Motor neuron (in vitro differentiated cells): ENCODE measurements at places on chromosomes 7 and 10. TPM values are rescaled to one million over a fixed set of nuclear protein-coding genes. Genes with fewer than 3 reads are reported as not detected.

Gene ABCB1
- 0.75 and 1.3 TPM in 2 replicates for total RNA-seq

Gene RBP4
- total RNA-seq: 1.6 TPM in 1 of 2 replicates, not detected in the other

Gene CYP2E1
- total RNA-seq: 1.6 and 2.7 TPM in 2 replicates

Gene PDE6C
- total RNA-seq: 0.22 and 0.41 TPM in 2 replicates

Gene KCNMA1
- 4.3 and 10.9 TPM in 2 replicates for total RNA-seq

Gene IFIT1B
- 0.55 and 1.1 TPM in 2 replicates for total RNA-seq

Gene GRK5
- 26.2 and 27.2 TPM in 2 replicates for total RNA-seq

Gene IL2RA
- not detected in 2 replicates for total RNA-seq

Gene C7orf57
- total RNA-seq: 0.27 TPM in 1 of 2 replicates, not detected in the other

Gene SGPL1
- total RNA-seq: 14.3 and 16.3 TPM in 2 replicates

Gene HHEX
- 0.36 TPM in 1 of 2 replicates, not detected in the other for total RNA-seq

Gene MRC1
- not detected in 2 replicates for total RNA-seq

Gene RPEL1
- 0.28 and 0.34 TPM in 2 replicates for total RNA-seq

Gene ZDHHC4
- total RNA-seq: 63.8 and 67.0 TPM in 2 replicates

Gene NKX1-2
- total RNA-seq: 0.15 TPM in 1 of 2 replicates, not detected in the other

GRCh38 chr7:121741896-121742295 lies 131.1 kb upstream of the PTPRZ1 start:
- no peak for ATAC-seq

- ATAC-seq: no peak
These were observed 30.5 kb downstream of the CPED1 start for GRCh38 chr7:121019018-121019417.

GRCh38 chr10:95963991-95964389 lies 56.2 kb downstream of the CC2D2B start:
- no peak for ATAC-seq

DNA sequence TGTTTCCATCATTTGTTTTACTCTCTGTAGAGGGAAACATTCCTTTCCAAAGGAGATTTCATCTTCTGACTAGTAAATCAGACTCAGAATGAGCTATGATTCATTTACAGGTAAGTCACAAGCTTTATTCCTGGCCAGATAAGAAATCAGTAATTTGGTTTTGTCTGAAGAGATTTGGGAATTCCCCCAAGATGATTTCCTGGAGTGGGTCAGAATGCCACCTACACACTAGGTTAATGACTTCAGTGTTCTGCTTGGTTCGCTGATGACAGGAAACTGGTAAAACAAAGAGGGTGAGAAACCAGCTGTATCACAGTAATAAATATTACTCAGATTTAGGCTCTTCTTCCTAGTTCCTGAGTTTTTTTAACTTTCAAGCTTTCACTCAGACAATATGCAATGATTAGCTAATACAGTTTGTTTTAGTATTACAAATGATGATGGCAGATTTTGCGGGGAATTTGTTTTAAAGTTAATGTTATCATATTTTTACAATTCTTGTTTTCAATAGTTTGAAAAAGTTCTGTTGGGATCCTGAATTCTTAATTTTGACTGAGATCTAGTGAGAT lies 8.3 kb upstream of the ASZ1 start:
- ATAC-seq: no peak

- ATAC-seq: no peak
These were observed 106.4 kb upstream of the GSDME start for GRCh38 chr7:24863626-24864025.

- ATAC-seq: no peak
These were observed 41.1 kb downstream of the PUS7 start for GRCh38 chr7:105480931-105481330.

DNA sequence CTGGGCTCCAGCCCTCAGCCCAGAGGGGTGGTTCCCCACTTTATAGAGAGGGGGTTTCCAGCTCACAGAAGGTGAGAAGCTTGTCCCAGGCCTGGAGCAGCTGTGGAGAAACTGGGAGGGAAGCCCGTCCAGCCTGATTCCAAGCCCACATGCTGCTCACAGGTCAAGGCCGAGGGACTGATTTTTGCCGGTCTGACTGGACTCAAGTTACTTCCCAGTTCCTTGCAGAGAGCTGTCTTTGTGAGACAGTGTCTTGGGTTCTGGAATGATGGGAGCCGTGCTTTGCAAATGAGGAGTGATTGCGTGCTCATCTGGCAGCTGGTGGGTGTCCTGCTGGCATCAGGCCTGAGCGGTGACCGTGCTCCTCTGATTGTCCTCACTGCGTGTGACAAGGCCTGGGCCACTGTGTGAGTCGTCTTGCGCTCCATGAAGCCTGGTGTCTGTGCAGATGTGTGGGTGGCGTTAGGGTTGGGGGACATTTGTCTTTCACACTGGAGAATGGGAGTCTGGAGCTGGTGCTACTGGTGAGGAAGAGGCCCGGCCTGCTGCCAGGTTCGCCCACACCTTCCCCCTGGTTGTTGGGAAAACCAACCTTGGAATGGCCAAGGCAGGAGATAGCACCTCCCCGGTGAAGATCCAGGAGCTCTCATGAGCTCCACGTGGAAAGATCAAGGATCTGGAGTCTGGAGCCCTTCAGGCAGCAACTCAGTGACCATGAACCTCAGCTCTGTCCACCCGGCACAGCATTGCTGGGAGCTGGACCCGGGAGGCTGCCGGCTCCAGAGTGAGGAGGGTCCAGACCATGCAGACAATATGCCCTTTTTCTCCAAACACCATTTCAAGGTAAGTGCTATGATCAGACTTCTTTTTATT lies 129.6 kb downstream of the SMURF1 start:
- ATAC-seq: no peak

- ATAC-seq: no peak
These were observed 70.4 kb upstream of the APBB1IP start for GRCh38 chr10:26367771-26368170.

DNA sequence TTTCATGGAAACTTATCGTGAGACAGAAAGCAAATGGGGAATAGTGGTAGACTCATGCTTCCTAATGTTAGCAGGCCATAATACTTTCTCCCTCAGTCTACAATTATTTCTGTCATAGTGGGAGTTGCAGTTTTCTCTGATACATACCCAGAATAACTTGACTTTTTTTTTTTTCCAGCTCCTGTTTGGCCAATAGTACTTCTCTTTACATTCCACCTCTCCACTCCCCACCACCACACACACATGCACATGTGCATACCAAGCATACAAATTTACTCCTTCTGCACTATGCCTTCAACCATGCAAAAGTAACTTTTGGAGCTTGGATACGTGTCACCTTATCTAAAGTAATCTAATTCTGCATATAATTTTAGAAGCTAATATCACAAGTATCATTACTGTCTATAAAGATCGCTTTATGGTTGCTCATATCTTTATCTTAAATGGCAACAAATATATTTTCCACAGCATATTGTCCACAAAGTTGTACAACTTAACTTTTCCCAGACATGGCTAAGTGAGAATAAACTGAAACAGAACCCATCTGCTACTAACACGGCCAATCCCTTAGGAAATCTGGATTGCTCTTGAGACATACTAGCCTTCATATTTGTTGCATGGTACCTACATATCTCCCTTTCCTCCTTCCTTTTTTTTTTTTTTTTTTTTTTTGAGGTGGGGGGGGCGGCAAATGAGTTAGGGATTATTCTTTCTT lies 49.0 kb downstream of the TES start:
- ATAC-seq: no peak

DNA sequence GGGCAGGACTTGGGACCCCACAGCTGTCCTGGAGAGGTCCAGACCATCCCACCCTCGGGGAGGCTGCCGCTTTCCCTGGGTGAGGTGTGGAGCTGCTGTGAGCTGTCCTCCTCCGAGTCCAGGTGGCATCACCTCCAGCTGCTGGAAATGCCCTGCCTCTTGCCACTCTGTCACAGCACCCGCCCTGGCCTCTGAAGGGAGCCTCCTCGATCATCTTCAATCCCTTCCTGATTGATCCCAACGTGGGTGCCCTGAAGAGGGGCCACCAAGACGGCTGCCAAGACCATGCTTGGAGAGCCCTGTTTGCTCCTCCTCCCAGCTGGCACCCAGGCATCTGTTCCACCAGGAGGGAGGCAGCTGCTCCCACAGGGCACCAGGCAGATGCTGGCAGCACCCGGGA lies 4.6 kb downstream of the C10orf105 start:
- no peak for ATAC-seq

DNA sequence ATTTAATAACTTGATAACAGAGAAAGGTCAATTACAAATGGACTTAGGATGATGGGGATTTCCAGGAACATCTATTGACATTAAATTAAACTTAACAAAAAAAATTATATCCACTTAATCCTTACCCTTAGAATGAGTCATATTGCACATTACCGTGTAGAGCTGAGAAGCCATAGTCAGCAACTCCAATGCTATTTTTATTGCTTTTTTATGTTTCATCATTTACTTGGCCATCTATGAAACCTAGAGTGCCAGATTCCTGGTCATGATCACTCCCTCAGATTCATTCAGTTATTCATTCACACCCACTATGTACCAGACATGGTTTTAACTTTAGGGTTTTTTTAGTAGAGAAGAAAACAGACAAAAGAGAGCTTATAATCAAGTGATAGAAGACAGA lies 1180.4 kb downstream of the CNTNAP2 start:
- ATAC-seq: no peak

GRCh38 chr7:27419581-27420177 lies 177.1 kb downstream of the EVX1 start:
- no peak for ATAC-seq

- ATAC-seq: no peak
These were observed 185.7 kb downstream of the ELFN1 start for GRCh38 chr7:1855725-1856160.

- peak; percentile 60 for ATAC-seq
These were observed 94.4 kb upstream of the SEMA3C start for GRCh38 chr7:81013083-81013817.

DNA sequence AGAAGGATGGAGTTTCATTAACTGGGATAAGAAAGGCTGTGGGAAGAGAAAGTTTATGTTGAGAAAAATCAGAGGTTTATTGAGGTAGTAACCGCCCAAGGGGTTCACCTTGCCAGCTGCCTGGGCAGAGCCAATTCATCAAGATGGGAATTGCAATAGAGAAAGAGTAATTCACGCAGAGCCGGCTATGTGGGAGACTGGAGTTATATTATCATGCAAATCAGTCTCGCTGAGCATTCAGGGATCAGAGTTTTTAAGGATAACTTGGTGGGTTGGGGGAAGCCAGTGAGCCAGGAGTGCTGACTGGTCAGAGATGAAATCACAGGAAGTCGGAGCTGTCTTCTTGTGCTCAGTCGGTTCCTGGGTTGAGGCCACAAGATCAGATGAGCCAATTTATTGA lies 70.6 kb downstream of the MALRD1 start:
- ATAC-seq: no peak

GRCh38 chr7:98651760-98652159 lies 34.7 kb downstream of the NPTX2 start:
- no peak for ATAC-seq

DNA sequence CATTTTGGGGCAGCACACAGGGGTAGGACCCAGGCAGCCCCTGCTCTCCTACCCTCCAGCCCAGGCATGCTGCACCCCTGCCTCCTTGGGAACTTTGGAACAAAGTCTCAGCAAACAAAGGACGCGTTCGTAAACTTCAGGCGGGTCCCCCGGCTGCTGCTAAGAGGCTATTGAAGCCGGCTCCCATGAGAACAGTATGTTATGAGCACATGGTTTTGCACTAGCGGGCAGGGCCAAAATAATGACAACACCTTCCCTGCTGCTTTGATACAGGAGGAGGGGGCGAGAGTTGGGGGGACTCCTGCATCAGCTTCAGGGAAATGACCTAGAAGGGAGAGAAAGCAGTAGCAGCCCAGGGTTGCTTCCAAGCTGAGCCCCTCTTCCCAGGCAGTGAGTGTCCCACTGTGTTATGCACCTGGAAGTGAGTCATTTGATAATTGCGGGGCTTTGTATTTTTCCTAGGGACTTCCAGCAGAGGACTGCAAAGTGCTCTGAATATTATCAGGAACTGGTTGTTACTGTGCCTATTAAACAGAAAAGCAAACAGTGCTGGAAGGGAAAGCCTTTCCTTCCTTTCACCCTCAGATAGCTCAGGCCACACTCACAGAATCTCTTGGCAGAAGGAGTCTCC lies 6.9 kb downstream of the ITPRIP start:
- no peak for ATAC-seq

GRCh38 chr10:86261941-86262687 lies 104.5 kb downstream of the GRID1 start:
- no peak for ATAC-seq

GRCh38 chr7:95688931-95689495 lies 83.3 kb upstream of the DYNC1I1 start:
- ATAC-seq: no peak

GRCh38 chr10:99859585-99859984 lies 77.1 kb downstream of the ABCC2 start:
- ATAC-seq: no peak
